ENCODE measurements at places on chromosomes 4 and X. TPM values are rescaled to one million over a fixed set of nuclear protein-coding genes. Genes with fewer than 3 reads are reported as not detected.
A peak's percentile ranks its signal among the peaks of the same experiment; 100 is the strongest.

GRCh38 chr4:91064157-91064853 lies 937.1 kb downstream of the CCSER1 start:
- no peak overlapping the region for H3K4me3 ChIP-seq
- H3K36me3 ChIP-seq: no peaks in the 10 kb centered on the region
- H3K27ac ChIP-seq: no peak overlapping the region
- H3K27me3 ChIP-seq: no peaks in the 10 kb centered on the region

DNA sequence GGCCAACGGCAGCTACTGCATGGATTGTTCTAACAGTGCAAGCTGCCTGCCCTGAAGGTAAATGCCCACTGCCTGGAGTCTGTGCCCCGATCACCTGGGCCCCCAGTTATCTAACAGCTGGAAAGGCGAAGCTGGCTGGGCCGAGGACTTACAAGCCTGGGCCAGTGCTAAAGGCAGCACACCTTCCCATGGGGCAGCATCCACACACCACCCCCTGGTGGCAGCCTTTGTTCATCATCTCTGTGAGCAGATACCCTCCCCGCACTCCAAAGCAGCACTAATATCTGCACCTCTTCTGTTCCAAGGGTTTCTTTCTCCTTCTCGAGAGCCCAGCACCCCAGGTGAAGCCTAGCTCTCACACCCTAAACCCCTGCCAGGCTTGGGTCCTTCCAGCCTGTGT lies 7.6 kb downstream of the SLC2A9 start:
- no peak overlapping the region for H3K4me3 ChIP-seq
- H3K27me3 ChIP-seq: no peaks in the 10 kb centered on the region
- H3K36me3 ChIP-seq: no peaks in the 10 kb centered on the region
- no peak overlapping the region for H3K27ac ChIP-seq
- peak; percentile 41 for DNase-seq

DNA sequence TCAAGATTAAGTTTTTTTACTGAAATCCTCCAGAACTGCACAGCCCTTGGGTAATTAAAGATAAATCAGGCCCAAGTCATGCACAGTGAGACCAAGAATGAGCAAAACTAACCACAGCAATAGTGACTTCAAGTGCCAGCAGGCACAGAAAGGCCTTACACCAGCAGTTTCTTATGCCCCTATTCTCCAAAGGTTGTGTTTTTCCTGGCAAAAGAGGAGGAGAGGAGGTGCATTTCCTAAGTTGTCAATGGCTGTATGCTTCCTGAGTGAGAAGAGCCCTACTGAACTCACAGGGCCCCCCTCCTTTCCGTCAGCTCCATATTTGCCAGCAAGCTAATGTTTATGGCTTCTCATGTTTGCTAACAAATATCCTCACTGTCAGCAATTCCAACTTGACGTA lies 418.7 kb upstream of the INTU start:
- no peak overlapping the region for H3K27ac ChIP-seq
- H3K36me3 ChIP-seq: no peaks in the 10 kb centered on the region
- no peak for DNase-seq
- no peaks in the 10 kb centered on the region for H3K27me3 ChIP-seq
- no peak overlapping the region for H3K4me3 ChIP-seq

DNA sequence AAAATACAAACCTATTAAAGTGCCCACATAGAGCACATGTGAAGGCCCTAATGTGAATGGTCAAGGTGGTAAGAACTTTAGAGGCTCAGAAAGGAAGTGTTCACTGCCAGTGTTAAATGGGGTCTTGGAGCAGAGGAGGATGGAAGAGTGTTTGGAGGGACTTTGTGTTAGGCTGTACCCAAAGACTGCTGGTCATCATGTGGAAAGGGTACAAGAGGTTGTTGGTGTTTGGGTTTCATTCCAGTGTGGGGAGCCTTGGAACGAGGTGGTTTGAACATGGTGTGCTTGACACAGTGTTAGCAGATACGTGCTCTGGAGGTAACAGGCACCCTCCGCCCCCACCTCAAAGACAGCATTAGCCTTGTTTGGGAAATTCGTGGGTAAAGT lies 73.1 kb downstream of the RAPGEF2 start:
- H3K4me1 ChIP-seq: peaks cover 4% of the 10 kb centered on the region
- no peak overlapping the region for H3K27ac ChIP-seq
- H3K36me3 ChIP-seq: no peaks in the 10 kb centered on the region
- no peaks in the 10 kb centered on the region for H3K27me3 ChIP-seq
- no peak overlapping the region for H3K4me3 ChIP-seq
- DNase-seq: no peak

GRCh38 chr4:64014647-64015046 lies 394.6 kb downstream of the TECRL start:
- H3K27ac ChIP-seq: no peak overlapping the region
- H3K4me1 ChIP-seq: no peaks in the 10 kb centered on the region
- DNase-seq: no peak
- H3K27me3 ChIP-seq: no peaks in the 10 kb centered on the region

GRCh38 chrX:71366674-71367256 lies 608 bp downstream of the TAF1 start:
- peak overlapping the region; percentile 88 for H3K27ac ChIP-seq
- DNase-seq: peak; percentile 12
- peaks cover 20% of the 10 kb centered on the region for H3K4me1 ChIP-seq

GRCh38 chr4:94979621-94980020 lies 221.9 kb downstream of the BMPR1B start:
- peaks cover 3% of the 10 kb centered on the region for H3K27me3 ChIP-seq
- H3K27ac ChIP-seq: no peak overlapping the region

- no peak for DNase-seq
- no peaks in the 10 kb centered on the region for H3K36me3 ChIP-seq
- no peaks in the 10 kb centered on the region for H3K27me3 ChIP-seq
Measured at GRCh38 chrX:76802708-76803107, 375.2 kb downstream of the MAGEE1 start.

DNA sequence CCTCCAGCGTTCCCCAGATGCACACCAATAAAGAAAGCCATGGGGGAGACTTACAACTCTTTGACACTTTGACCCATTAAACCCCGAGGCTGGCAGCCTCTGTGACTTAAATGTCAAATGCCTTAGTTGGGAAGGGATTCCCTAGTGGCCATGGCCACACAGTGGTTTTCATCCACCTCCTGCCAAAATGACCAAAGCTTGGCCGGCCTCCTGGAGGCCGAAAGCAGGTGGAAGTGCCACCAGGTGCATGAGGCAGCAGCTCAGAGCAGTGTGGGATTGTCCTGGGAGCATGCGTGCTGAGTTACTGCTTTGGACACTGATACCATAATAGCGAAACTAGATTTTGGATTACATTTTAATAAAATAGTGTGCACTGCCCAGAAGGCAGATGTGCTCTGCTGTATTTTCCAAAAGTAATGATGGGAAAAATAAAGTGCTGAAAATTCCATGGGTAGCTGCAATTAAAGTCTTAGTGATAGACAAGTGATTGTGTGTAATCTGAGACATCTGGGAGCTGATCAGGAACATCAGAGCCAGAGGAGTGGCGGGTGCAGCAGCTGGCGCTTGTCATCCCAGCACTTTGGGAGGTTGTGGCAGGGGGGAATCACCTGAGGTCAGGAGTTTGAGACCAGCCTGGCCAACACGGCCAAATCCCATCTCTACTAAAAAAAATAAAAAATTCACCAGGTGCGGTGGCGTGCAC lies 39.8 kb upstream of the TADA2B start:
- H3K4me1 ChIP-seq: peaks cover 13% of the 10 kb centered on the region
- H3K36me3 ChIP-seq: peaks cover 87% of the 10 kb centered on the region
- DNase-seq: no peak
- H3K27me3 ChIP-seq: no peaks in the 10 kb centered on the region
- no peak overlapping the region for H3K27ac ChIP-seq

- no peaks in the 10 kb centered on the region for H3K36me3 ChIP-seq
- DNase-seq: no peak
- H3K4me3 ChIP-seq: peak overlapping the region; percentile 96
Measured at GRCh38 chr4:102430461-102430910, 70.7 kb upstream of the NFKB1 start.

GRCh38 chr4:20273793-20274192 lies 22.1 kb downstream of the SLIT2 start:
- H3K27me3 ChIP-seq: no peaks in the 10 kb centered on the region
- no peak overlapping the region for H3K27ac ChIP-seq
- no peaks in the 10 kb centered on the region for H3K4me1 ChIP-seq
- H3K36me3 ChIP-seq: no peaks in the 10 kb centered on the region

GRCh38 chr4:163540977-163541376 lies 46.5 kb downstream of the TMA16 start:
- DNase-seq: no peak
- H3K27ac ChIP-seq: no peak overlapping the region
- H3K4me3 ChIP-seq: no peak overlapping the region
- no peaks in the 10 kb centered on the region for H3K27me3 ChIP-seq

DNA sequence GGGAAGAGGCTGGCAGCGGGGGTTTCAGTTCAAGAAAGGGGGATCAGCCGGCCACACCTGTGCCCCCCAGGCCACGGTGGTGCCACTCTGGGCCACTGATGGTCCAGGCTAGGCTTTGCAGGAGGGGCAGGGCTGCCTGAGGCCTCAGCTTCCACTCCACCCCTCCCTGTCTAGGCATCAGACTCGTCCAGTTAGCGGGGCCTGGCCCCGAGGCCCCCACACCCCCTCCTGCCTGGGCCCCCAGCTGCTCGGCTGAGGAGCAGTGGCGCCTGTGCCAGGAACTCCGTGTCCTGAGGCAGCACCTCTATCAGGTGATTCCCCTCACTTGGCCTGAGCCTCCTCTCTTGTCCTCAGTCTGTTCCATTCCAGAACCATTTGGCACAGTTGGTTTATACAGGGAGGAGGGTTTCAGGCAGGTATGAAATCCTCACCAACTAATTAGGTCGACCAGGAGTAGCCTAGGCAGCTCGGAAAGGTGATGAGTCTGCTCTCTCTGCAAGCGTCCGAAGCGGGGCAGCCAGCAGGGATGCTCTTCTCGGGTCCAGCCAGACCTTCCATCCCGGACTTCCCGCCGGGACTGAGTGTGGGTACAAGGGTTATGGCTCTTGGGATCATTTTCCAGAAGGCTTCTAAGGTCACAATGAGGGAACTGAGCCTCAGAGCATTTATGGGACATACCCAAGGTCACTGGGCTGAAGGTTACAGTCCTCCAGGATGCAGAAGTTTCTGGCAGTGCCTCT lies 2.1 kb downstream of the NSG1 start:
- H3K27me3 ChIP-seq: peaks cover 7% of the 10 kb centered on the region
- H3K27ac ChIP-seq: no peak overlapping the region
- peaks cover 23% of the 10 kb centered on the region for H3K4me1 ChIP-seq

DNA sequence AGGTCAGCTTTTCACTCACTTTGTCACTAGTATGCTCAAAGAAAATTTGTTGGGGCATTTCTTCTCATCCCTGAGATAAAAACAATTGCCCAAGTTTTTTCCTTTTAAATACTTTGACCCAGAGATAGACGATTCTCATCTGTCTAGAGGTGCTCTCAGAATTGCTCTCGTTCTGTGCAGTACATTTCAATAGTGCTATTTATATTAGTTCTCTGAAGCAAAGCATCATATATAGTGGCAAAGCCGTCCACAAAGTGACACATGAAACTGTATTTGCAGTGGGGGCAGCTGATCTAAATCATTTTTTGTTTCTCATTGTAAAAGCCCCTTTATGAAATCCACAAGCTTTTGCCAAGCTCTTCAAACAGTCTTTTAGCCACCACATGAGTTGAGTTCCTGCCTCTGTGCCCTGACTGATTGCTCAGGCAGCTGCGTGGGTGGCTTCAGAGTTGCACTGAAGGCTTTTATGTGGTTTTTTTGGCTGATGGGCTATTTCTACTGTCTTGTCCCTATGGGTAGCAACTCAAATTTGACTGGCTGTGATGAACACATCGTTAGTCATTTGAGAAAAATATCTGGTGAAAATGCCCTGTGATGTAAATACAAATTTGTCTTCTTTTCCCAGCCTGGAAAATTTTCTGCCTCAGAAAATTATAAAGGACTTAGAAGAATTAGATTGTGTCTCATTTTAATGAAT lies 119.1 kb upstream of the OTUD4 start:
- H3K27me3 ChIP-seq: peaks cover 2% of the 10 kb centered on the region
- no peak overlapping the region for H3K4me3 ChIP-seq
- DNase-seq: peak; percentile 26
- H3K36me3 ChIP-seq: no peaks in the 10 kb centered on the region
- H3K4me1 ChIP-seq: no peaks in the 10 kb centered on the region

DNA sequence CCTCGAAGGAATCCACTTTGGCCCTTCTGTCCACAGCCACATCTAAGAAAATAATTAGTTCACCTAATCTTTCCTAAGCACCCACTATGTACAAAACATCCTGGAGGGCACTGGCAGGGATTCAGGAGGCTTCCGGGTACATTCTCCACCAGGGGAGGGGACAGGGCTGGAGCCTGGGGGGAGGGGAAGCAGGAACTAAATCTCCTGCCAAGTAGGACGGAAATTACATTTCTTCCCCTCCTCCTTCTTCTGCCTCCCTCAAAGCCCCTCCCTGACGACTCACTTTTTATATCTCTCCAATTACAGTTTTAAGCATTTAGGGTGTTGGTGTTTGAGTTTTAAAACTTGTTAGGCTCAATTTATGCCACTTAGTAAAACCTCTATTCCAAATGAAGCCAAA lies 203.1 kb downstream of the BCOR start:
- no peaks in the 10 kb centered on the region for H3K27me3 ChIP-seq
- DNase-seq: no peak
- no peak overlapping the region for H3K27ac ChIP-seq
- H3K4me3 ChIP-seq: no peak overlapping the region

DNA sequence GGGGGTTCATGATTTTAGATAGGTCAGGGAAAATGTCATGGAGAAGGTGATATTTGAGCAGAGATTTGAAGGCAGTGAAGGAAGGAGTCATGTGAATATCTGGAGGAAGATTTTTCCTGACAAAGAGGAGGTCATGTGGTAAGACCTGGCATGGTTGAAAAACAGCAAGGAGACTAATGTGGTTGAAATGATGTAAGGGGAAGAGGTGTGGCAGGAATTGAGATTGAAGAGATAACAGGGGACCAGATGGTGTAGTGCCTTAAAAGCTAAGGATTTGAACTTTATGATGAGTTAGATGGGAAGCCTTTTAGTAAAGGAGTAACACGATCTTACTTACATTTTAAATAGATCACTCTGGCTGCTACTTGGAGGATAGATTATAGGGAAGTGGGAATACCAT lies 210.9 kb downstream of the RTL9 start:
- no peak for DNase-seq
- H3K36me3 ChIP-seq: no peaks in the 10 kb centered on the region
- H3K27me3 ChIP-seq: no peaks in the 10 kb centered on the region
- no peak overlapping the region for H3K4me3 ChIP-seq

- H3K4me1 ChIP-seq: no peaks in the 10 kb centered on the region
- no peaks in the 10 kb centered on the region for H3K36me3 ChIP-seq
- no peak for DNase-seq
- no peak overlapping the region for H3K27ac ChIP-seq
- peaks cover 4% of the 10 kb centered on the region for H3K27me3 ChIP-seq
Measured at GRCh38 chr4:55675196-55675793, 39.2 kb upstream of the NMU start.

- no peak overlapping the region for H3K27ac ChIP-seq
- no peaks in the 10 kb centered on the region for H3K27me3 ChIP-seq
- no peak overlapping the region for H3K4me3 ChIP-seq
Measured at GRCh38 chr4:162131256-162131655, 32.5 kb downstream of the FSTL5 start.

- H3K4me3 ChIP-seq: no peak overlapping the region
- no peaks in the 10 kb centered on the region for H3K36me3 ChIP-seq
- no peaks in the 10 kb centered on the region for H3K27me3 ChIP-seq
Measured at GRCh38 chr4:92455951-92456350, 152.2 kb downstream of the GRID2 start.

PAK3 gene
- 3.7 TPM for total RNA-seq

GAGE12F gene
- not detected for total RNA-seq

CNGA2 gene
- total RNA-seq: not detected

SPANXN3 gene
- total RNA-seq: not detected

AFM gene
- total RNA-seq: not detected

GLRA3 gene
- total RNA-seq: not detected

BEX5 gene
- 7.0 TPM for total RNA-seq

CAPN6 gene
- not detected for total RNA-seq

All from CD4-positive, CD25-positive, alpha-beta regulatory T cell (primary cell).